ENCODE measurements at places on chromosomes 2 and 18. TPM values are rescaled to one million over a fixed set of nuclear protein-coding genes. Genes with fewer than 3 reads are reported as not detected.

Gene CDH7
- polyA plus RNA-seq: not detected

DNA sequence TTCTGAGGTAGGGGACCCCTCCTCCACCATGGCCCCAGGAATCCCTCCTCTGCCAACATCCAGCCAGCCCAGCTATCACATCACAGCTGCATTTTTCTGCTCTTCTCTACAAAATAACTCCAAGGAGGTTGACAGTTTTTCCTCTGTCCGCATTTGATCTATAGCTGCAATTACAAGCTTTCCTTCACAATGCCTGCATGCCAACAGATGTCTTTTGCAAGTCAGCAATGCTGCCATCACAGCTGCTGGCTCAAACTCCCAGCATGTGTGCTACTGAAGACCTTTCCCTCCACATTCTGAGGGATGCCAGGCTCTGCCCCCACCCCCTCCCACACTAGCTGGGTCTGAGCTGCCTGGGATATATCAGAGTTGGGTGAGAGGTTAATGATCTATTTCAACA lies 51.7 kb downstream of the MCFD2 start:
- H3K36me3 ChIP-seq: no peaks in the 10 kb centered on the region
- H3K27ac ChIP-seq: no peak overlapping the region
- no peak for DNase-seq
- no peak overlapping the region for H3K4me3 ChIP-seq
- H3K4me1 ChIP-seq: peaks cover 26% of the 10 kb centered on the region

GRCh38 chr2:191304939-191305875 lies 60.0 kb downstream of the MYO1B start:
- H3K4me3 ChIP-seq: no peak overlapping the region
- H3K36me3 ChIP-seq: no peaks in the 10 kb centered on the region

- no peaks in the 10 kb centered on the region for H3K36me3 ChIP-seq
- H3K4me3 ChIP-seq: no peak overlapping the region
- no peaks in the 10 kb centered on the region for H3K27me3 ChIP-seq
- no peaks in the 10 kb centered on the region for H3K4me1 ChIP-seq
- H3K27ac ChIP-seq: no peak overlapping the region
- DNase-seq: peak; percentile 63
Measured at GRCh38 chr2:227238238-227239237, 74.1 kb downstream of the COL4A3 start.

Gene RNF25
- polyA plus RNA-seq: 18.1 TPM

Gene DTYMK
- polyA plus RNA-seq: 18.5 TPM

Gene TMEM169
- polyA plus RNA-seq: 0.10 TPM

DNA sequence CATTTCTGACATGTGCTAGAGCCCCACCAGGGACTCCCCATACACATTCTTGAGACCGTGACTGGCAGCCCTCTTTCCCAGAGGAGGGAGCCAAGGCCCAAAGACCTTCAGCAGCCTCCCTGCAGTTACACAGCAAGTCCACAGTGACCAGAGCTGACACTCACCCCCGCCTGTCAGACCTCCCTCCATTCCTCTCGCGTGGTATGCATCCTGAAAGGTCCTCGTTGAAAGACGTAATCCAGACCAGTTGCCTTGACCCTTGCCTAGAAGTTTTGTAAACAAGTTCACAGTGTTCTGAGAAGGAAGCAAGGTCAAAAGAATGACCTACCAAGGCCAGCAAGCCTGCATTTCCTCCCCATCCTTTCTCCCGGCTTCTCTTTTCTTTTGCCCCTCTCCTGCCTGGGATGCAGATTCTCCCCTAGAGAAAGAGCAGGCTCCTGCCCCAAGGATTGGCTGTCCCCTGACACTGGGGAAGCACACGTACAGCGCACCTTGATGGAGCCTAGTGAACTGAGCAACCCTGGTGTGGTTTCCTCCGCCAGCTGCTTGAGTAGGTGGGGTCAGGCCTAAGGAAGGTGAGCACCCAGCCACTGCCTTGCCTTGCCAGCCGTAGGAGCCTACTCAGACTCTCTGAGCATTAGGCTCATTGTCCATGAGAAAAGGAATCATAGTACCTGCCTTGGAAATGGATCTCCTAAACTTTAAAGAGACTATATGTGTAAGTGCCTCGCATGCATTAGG lies 18.3 kb downstream of the TRIB2 start:
- peak; percentile 61 for DNase-seq
- no peak overlapping the region for H3K4me3 ChIP-seq
- H3K27ac ChIP-seq: peak overlapping the region; percentile 89
- no peaks in the 10 kb centered on the region for H3K27me3 ChIP-seq
- H3K4me1 ChIP-seq: peaks cover 82% of the 10 kb centered on the region

Data from heart right ventricle (tissue), 16 donors.